Lower leg skin (tissue), 4 donors: ENCODE measurements at places on chromosomes 2 and 18.

GRCh38 chr2:151525821-151526373 lies 116.2 kb downstream of the RIF1 start:
- no peak for DNase-seq

- no peak for DNase-seq
Observed at GRCh38 chr2:230934231-230935129, 9.4 kb upstream of the GPR55 start.

DNA sequence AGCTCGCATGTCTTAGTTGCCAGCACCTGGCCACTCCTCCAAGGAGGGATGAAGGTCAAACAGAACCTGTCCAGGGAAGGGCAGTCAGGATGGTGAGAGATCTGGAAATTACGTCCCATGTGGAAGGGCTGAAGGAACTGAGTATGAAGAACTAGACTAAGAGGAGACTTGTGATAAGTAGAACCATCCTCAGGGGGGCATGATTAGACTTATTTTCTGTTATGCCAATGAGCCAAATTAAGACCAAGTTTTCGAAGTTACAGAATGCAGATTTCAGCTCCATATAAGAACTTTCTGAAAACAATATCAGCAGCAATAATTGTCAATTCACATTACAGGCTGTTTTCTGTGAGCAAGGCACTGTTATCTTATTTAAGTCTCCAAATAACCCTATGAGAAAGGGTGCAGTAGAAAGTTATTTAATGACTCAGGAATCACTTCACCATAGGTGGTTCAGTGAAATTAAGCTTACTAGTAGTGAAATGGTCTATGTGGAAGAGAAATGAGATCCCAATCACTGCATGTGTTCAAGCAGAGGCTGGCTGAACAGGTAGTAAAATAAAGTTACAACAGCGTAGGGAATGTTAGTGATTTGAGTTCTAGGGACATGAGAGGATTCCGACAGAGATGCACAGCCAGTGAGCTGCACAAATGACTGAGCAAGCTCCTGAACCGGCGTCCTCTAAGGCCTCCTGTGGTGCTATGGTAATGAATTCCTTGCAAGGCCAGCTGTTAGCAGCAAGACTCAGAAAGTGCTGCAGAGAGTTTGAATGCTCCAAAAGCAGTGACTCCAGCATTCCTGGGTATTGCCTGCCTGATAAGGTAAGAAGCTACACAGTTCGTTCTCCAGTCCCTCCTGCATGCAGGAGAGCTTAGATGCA lies 4.5 kb upstream of the DYM start:
- DNase-seq: no peak

GRCh38 chr2:95001701-95002100 lies 23.8 kb upstream of the MAL start:
- no peak for DNase-seq

- DNase-seq: peak; percentile 88
Observed at GRCh38 chr18:62781893-62782292, 66.6 kb downstream of the PHLPP1 start.

GRCh38 chr2:219296142-219296541 lies 13.1 kb downstream of the PTPRN start:
- peak; percentile 12 for DNase-seq

DNA sequence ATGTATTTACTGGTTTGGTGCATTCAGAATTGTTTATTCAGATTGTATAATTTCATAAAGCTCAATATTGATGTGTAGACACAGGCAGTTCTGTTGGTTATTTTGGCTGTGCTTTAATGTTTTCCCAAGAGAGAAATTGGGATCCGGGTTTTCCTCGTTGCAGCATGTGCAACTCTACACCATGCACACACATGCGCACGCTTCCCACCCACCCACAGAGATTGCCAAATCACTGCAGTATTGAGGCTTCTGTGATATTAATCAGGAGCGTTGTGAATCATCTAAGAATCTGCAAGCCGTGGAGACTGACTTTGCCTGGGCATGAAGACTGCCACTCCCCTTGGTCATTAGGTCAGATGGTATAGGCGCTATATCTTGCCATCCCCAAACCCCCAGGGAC lies 571.5 kb downstream of the SLC4A3 start:
- DNase-seq: peak; percentile 44

- DNase-seq: no peak
Observed at GRCh38 chr2:122481717-122482116, 726.3 kb downstream of the TSN start.
